ENCODE measurements at places on chromosomes 2 and 18.

DNA sequence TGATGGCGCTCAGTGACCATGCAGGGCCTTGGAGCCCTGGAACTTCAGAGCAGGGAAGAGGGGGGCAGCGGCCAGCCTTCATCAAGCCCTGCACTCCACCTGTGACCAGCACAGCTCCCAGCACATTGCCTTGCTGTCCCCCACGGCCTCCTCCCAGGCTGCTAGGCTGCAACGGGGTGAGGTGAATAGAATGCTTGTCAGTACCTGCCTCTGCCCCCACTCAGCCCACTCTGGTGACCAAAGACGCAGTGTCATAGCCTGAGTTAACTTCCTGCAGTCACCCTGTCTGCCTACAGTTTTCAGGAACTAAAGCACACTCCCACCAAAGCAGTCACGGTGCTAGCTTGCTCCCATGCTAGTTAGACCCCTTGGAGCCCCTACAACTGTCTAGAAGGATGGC lies 72.1 kb downstream of the STPG4 start:
- DNase-seq, result no peak

GRCh38 chr2:219759801-219760200 lies 132.4 kb downstream of the SLC4A3 start:
- no peak for DNase-seq

- DNase-seq, result no peak
Measured at GRCh38 chr18:26159353-26159752, 25.7 kb downstream of the PSMA8 start.

- no peak for DNase-seq
Measured at GRCh38 chr18:42850174-42851083, 265.1 kb downstream of the RIT2 start.

DNA sequence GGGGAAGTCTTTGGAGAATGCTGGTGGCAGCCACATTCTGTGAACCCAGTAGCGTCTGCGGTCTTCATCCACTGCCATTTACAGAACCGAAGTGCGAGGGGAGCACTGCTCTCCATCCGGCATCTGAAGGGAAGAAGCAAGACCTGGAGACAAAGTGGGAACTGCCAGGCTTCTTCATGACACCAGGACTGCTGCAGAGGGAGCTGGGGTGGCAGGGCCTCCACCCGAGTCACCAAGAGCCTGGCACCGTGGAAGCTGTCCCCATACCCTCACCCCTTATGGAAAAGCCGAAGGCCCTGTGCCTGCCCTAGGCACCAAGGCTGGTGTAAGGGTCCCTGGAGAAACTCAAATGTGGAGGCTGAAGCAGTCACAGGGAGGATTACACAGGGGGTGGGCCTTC lies 79.8 kb downstream of the CIB4 start:
- DNase-seq, result no peak

DNA sequence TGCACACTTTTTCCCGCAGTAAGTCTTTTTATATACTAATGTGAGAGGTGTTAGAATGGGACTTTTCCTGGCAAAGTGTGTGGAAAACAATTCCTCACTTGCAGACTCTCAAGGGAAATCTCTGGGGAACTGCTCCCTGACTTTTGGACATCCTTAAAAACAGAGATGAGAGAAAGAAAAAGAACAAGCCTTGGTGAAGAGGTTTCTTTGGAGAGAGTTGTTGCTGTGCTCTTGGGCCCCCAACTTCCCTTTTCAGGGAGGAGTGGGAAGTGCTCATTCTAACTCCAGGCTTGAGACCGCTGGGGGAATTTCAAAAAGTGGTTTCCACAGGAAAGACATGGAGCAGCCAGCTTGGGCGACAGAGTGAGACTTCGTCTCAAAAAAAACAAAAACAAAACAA lies 142.6 kb upstream of the SPRED2 start:
- DNase-seq, result no peak

- DNase-seq, result peak; percentile 45
Measured at GRCh38 chr18:23828426-23828825, 139.2 kb downstream of the LAMA3 start.

DNA sequence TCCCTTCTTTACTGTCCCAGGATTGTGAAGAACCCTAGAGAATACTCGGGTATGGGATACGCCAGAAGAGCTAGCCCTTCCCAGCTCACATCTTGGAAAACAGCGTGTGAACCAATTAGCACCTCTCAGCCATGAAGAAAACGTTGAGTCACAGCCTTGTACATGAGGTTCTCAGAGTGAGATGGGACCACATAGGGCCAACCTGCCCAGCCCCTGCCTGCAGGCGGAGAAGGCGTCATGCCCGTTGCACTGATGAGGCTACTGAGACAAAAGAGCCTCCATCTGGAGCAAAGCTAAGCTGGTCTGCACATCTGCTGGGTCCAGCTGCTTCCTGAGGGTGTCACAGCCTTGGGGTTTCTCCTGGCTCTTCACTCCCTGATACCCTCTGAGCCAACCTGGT lies 92.2 kb downstream of the LBH start:
- DNase-seq, result no peak

GRCh38 chr2:120571015-120571728 lies 164.5 kb upstream of the GLI2 start:
- no peak for DNase-seq

- no peak for DNase-seq
Measured at GRCh38 chr18:615092-615521, 18.3 kb downstream of the CLUL1 start.

DNA sequence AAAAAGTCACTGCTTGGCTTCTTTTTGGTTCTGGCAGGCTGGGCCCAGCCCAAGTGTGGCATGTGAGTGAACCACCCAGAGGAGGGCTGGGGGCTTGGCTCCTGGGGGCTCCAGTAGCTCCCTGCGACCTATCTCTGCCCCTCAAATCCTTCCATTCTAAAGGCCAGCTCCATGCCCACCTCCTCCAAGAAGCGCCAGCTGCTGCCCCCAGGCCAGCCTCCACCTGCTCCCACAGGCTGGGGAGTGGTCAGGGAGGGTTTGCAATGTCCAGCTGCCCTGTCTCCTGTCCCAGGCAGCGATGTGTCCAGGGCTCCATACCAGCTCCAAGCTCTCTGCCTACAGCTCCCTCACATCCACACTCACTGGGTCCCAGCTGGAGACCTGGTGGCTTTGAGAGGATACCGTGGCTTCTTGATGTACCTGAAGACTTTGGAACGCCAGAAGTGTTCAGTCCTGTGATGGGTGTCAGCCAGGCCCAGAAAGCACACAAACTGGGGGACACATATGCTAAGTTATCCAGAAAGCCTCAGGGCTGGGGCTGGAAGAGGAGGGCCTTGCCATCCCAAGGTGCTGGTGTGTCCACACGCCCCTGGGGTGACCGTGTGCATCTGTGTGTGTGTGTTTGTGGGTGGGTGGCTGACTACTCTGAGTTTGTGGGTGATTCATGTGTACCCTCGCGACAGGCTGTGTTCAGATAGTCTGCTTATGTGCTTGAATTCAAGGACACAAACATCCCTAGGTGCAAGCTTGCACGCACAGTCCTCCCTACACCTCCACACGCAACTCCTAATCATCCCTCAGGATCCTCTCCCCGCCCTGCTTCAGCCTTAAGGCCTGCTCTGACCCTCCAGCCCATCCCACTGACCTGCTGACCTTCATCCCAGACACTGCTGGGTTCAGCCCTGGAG lies 33.4 kb downstream of the ZFP36L2 start:
- no peak for DNase-seq

DNA sequence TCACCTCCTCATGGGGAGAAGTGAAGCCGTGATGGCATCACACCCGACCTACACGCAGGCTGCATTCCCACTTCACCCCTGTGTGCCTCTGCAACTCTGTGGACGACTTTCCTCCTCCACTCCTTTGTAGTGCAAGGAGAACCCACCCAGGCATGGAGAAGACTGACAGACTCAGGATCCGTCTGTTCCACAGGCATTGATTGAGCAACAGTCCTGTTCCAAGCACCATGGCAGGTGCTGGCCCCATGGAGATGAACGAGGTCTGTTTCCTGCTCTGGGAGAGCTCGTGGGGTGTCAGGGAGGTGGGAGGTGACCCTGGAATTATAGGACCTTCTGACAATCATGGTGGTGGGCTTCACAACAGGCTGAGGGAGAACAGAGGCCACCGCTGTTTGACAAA lies 284.7 kb upstream of the HDAC4 start:
- DNase-seq, result no peak

DNA sequence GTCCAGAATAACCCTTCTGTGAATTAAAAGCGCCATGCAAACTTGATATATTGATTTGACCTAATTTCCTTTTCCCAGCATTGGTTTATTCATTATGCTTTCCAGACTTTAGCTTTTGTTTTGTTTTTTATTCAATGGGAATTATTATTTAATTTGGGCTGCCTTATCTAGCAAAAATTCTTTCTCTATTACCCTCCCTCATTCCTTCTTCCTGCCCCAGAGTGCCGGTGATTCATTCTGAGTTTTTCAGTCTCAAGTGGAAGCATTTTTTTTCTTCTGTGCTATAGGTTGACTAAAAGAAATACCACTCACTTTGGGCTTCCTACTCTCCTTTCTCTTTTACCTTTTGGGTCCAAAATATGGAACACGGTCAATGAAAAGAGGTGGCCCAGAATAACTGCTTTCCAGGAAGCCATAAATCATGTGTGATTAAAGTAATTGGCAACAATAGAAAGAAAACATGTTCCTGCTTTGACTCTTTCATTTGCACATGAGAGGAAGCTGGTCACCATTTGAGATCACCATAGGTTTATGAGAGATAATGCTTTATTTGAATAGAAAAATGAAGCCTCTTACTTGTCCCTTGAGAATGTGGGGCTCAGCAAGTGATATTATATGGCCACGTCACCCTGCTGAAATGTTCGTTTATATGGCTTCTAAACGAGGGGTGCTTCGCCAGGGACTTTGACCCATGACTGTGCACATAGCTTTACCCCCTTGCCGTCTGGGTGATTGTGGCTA lies 422.8 kb upstream of the ZEB2 start:
- peak; percentile 68 for DNase-seq

GRCh38 chr2:203122317-203122986 lies 107.8 kb downstream of the NBEAL1 start:
- DNase-seq, result no peak

DNA sequence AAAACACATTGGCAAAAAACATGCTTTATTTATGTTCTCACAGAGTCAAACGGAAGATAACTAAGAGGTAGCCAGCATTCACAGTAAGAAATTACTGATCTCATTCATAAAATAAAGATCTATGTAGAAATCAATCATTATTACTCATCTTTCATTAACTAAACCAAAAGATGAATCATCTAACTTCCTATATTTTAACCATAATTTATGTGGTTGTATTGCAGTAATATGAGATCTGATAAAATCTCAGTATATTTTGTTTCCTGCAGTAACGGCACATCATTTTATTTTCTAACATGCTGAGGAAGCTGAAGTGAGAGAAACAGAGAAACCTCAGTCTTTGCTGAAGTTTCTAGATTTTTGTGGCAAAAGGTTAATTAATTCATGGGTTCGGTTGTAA lies 375.8 kb downstream of the GALNT13 start:
- DNase-seq, result no peak

GRCh38 chr18:52700116-52700515 lies 360.1 kb downstream of the DCC start:
- DNase-seq, result no peak

DNA sequence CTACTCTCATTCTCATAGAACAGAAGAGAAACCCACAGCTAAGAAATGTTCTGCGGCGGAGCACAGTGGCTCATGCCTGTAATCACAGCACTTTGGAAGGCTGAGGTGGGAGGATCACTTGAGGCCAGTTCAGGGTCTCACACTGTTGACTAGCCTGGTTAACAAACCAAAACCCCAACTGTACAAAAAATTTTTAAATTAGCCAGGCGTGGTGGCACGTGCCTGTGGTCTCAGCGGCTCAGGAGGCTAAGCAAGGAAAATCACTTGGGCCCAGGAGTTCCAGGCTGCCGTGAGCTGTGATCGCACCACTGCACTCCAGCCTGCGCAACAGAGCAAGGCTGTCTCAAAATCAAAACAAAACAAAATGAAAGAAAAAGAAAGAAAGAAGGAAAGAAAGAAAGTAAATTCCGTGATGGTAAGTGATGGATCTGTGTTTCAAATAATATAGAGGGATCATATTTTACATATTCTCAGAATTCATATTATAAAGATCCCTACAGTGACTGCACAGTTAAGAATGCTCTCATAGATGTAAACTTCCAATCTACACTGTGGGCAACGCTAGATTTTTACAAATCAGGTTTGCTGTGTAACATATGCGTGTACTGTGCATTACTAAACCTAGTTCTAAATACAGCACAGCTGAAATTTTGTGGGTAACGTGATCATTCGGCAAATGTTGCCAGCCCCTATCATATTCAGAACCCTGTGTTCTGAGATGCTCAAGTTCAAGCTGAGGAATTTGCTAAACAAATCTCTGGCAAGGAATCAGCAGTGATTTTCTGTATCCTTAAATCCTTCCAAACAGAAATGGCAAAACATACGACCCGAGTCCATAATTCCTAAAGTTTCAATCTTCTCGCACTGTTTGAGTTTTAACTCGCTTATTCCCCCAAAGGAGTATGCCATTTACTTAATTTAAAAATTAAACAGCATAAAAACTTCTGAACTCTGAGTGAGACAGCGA lies 1.2 kb upstream of the RAB12 start:
- DNase-seq, result peak; percentile 20

GRCh38 chr2:77604953-77605929 lies 83.1 kb upstream of the LRRTM4 start:
- no peak for DNase-seq

DNA sequence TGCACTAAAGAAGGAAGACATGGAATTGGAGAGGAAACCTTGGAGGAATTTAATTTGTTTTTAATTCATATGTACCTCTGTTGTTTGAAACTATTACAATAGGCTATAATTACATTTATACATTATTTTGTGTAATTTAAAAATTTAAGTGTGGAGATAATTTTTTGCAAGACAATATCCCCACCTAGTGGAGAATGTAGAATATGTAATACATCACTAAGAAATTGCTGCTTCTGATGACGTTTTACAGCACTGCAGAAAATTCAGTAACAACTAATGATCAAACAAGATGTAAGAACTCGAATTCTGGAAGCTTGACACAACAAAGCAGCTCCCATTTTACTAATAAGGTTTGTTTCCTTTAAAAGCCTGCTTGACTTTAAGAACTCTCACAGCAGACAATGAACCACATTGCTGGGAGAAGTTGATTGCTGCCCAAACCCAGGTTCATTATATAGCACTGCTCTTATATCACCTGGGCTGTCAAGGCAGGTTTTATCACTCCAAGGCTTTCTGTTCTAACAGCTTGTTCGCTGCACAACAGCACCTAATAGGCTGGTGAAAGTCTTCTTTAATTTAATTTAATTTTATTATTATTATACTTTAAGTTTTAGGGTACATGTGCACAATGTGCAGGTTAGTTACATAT lies 53.4 kb downstream of the THADA start:
- peak; percentile 57 for DNase-seq
